Fibroblast of skin of abdomen (primary cell): ENCODE measurements at places on chromosomes 2 and 18.

GRCh38 chr2:180048251-180048650 lies 41.2 kb upstream of the CWC22 start:
- peak; percentile 26 for DNase-seq

- no peak for DNase-seq
These were observed 51.6 kb upstream of the ATG16L1 start for GRCh38 chr2:233199870-233200269.

- DNase-seq: no peak
These were observed 37.5 kb downstream of the RAMP1 start for GRCh38 chr2:237896956-237897355.

- no peak for DNase-seq
These were observed 5.0 kb upstream of the GPR35 start for GRCh38 chr2:240620149-240620731.

DNA sequence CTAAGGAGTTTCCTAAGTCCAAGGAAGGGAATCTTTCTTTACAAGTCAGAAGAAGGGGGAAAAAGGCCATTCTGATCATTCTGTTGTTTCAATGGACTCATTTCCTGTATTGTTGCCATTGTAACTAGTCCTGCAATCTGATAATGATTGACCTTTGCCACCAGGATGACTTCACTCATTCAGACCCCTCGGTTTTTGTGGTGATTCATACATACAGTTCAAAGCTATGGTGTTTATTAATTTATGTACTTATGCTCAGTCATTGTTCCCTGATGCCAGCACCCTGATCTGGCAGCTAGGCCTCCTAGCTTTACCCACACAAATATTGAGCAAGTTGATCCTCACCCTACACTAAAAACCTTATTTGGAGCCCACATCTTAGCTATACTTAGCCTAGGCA lies 57.6 kb upstream of the ZNF519 start:
- DNase-seq: peak; percentile 6

DNA sequence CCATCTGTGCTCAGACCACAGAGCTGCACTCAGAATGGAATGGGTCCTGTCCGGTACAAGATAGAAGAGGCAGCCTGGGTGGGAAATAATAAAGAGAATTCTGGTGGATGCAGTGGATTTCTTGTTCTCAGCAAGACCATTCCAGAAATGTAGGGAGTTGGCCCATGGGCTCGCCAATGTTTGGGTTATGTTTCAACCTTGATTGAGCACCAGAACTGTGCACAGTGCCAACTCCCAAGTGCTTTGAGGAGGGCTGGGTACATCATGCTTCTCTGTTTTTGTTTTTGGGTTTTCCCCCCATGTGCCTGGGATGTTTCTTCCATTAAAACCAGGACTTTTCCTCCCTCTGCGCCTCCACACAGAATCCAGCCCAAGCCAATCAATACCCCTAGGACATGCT lies 304.1 kb downstream of the TNS1 start:
- DNase-seq: no peak

DNA sequence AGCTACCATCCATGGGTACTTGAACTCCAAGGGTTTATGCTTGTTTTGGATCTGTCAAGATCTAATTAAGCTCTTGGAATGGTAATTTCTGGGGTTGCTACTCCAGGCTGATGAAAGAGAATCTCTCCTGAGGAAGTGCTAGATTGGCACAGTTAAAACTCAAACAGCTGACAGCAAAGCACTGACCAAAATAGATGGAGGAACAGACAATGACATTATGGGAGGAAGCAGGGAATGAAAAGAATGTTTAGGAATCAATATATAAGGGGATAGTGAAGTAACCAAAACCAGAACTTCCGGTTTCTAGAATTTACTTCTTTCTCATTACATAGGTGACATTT lies 6.3 kb downstream of the THUMPD2 start:
- no peak for DNase-seq

- DNase-seq: peak; percentile 89
These were observed 353.8 kb downstream of the RND3 start for GRCh38 chr2:150133623-150134022.

DNA sequence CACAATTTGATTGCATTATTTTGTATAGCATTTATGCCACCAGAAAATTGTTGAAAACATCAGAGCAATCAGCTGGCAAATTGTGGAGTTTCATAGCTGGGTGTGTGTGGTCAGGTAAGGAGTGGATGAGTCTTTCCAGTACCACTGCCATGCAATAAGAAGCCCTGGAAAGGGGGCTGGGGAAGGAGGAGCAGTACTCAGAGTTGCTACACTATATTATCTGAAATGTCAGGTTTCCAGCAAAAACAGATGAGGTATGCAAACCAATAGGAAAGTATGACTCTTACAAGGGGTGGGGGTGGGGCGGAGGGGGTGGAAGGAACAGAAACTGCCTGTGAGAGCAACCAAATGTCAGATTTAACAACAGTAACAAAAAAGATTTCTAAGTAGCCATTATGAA lies 112.2 kb downstream of the SOS1 start:
- DNase-seq: peak; percentile 9

DNA sequence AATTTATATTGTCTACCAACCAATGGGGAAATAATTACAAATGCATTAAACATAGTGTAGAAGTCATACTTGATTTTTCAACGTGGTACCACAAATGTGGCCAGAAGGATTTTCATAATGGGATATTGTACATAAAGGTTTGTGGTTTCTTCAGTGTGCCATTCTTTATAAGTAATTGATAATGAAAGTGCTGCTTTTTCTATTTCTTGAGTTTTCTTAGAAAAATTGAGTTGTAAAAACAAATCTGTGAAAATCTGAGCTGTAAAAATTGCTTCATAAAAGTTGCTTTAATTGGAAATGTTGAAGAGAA lies 103.6 kb downstream of the KYNU start:
- no peak for DNase-seq

DNA sequence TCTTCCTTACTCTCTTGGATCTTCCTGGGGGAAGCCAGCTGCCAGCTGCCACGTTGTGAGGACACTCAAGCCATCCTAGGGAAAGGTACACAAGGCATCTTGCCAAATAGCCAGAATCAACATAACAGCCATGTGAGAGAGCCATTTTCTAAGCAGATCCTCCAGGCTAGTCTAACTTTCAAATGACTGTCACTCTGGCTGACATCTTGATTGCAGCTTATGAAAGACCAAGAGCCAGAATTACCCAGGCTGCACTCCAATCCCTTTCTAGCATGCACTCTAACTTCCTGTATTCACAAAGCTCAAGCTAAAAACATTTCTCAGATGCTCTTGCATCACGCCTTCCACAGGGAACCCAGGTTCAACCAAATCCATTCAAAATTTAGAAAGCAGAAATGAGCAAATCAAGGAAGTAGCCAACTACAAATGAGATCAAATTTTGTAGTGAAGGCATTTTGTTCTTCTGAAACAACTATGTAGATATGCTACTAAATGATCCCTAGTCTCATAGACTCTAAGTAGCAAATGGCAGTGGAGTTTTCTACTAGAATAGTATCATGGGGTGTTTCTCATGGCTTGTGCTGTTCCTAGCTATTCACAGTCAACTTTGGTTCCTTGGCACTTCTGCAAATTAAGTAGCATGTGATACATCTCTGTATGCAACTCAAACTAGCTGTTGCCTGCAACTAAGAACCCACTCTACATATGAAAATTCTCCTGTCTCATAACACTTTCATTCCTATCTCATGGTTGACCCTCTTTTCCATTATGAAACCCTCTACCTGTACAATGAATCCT lies 281.9 kb downstream of the ZEB2 start:
- no peak for DNase-seq

DNA sequence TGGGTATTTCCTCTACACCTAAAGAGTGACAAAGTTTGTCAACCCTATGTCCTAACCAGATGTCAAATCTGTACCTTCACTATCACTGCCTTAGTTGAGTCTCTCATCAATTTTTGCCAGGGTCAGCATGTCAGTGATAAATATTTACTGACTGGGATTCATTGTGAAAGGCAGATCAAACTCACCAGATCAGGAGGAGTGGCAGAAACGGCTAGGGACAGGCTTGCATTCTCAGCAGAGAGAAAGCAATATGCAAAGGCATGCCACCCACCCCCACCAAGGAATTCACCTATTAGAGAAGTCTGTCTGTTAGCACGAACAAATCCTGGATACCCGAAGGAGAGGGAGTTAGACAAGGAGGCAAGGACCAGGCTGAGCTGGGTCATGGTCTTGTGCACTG lies 62.6 kb downstream of the PTPN2 start:
- no peak for DNase-seq

- peak; percentile 50 for DNase-seq
These were observed 629.9 kb downstream of the NRXN1 start for GRCh38 chr2:50401772-50402653.

- no peak for DNase-seq
These were observed 699.9 kb upstream of the SLC8A1 start for GRCh38 chr2:41151746-41152145.

GRCh38 chr2:176567361-176567760 lies 298.1 kb downstream of the MTX2 start:
- DNase-seq: peak; percentile 37

GRCh38 chr2:119960821-119961220 lies 52.1 kb upstream of the EPB41L5 start:
- peak; percentile 93 for DNase-seq

GRCh38 chr18:50104421-50104820 lies 90.5 kb downstream of the MYO5B start:
- no peak for DNase-seq

GRCh38 chr18:55448420-55448819 lies 139.6 kb downstream of the TCF4 start:
- DNase-seq: no peak

- DNase-seq: no peak
These were observed 41.4 kb downstream of the STARD6 start for GRCh38 chr18:54316071-54316820.

GRCh38 chr2:196442211-196442610 lies 197.3 kb upstream of the CCDC150 start:
- DNase-seq: no peak

DNA sequence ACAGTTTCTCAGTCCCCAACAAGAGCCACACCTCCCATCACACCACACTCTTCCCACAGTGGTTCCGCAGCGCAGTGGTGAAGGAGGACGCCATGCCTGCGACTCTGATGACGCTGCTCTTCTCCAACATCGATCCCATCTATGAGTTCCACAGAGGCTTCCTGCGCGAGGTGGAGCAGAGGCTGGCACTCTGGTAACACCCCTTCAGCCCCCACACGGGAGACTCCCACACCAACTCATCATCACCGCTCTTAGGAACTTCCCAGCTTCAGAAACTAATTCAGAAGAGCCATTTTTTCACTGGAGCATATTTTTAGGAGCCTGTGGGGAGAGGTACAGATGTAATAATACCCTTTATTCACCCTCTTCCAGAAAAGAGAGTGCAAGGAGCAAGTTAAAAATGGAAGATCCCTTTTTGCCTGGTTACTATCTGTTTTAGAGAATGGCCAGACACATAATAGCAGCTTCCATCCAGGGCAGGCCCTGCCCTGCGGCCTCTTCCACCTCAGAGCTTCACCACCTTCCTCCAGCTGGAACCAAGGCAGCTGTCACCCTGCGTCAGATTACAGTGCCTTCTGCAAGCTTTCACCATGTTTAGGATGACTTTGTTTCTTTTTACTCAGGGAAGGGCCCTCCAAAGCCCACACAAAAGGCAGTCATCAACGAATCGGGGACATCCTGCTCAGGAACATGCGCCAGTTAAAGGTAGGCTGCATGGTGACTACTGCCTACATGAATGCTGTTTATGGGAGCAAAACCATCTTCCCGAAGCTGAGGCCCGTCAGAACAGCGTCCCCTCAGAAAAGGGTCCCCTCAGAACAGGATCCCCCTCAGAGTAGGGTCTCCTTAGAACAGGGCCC lies 44.9 kb downstream of the STK25 start:
- DNase-seq: no peak

DNA sequence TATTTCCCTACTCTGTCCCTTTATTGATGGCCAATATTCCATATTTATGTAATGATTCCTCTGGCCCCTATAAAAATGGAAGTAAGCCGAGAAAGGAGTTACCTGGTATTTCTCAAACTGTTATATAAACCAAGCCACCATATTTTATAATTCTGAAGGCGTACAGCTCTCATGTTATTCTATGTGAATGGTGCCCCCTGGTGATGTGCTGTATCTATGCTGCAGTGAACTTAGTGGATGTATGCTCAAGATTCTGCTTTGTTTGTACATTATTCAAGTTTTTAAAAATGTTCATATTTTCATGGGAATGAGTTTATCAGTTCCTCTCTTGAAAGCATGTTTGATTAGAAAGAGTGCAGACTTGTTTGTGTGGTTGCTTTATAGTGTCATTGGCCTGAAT lies 194.5 kb upstream of the LRRTM1 start:
- peak; percentile 65 for DNase-seq

GRCh38 chr2:8885449-8886201 lies 48.2 kb upstream of the KIDINS220 start:
- no peak for DNase-seq

GRCh38 chr18:57802213-57803102 lies 657 bp downstream of the ATP8B1 start:
- DNase-seq: no peak

GRCh38 chr2:141899740-141900139 lies 231.1 kb downstream of the LRP1B start:
- DNase-seq: no peak

- DNase-seq: no peak
These were observed 55.8 kb downstream of the SLC40A1 start for GRCh38 chr2:189524746-189525145.

- DNase-seq: no peak
These were observed 406.4 kb downstream of the METTL4 start for GRCh38 chr18:2164644-2165550.

- DNase-seq: no peak
These were observed 76.4 kb upstream of the BCL11A start for GRCh38 chr2:60629801-60630385.

GRCh38 chr2:27264753-27265535 lies 2.1 kb upstream of the SLC30A3 start:
- peak; percentile 25 for DNase-seq

GRCh38 chr2:65045651-65046050 lies 10.6 kb upstream of the CEP68 start:
- DNase-seq: peak; percentile 39

DNA sequence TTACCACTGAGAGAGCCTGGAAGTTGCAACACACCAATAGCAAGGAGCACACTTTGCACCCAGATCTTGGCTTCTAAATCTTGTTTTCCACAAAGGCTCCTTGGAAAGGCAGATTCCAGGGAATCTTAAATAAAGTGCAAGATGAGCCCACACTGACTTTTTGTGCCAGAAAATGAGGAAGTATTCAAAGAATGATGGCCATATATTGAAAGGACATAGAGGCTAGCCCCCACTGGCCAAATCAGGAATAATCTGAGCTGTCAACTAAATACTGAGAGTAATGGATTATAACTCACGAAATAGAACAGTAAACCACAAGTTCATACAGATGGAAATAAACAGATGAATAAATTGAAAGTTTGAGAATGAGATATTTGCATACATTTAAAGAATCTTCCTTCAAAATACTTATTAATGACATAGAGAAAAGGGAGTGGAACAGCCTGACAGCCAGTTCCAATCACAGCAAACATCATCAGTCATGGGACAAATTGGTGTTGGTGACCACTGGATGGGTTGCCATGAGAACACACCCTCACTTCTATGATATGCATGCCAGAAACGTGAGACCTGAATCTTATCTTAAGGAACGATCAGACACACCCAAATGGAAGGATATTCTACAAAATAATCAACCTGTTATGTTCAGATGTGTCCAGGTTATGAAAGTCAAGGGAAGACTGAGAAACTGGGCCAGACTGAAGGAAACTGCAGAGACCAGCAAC lies 12.2 kb upstream of the ACKR3 start:
- peak; percentile 58 for DNase-seq

- no peak for DNase-seq
These were observed 310.3 kb upstream of the DLGAP1 start for GRCh38 chr18:4765401-4765800.
